HuH-7 (cell line): ENCODE measurements at places on chromosomes 5 and 9.

- DNase-seq = no peak
Observed at GRCh38 chr5:81986126-81986525, 14.3 kb downstream of the ATG10 start.

DNA sequence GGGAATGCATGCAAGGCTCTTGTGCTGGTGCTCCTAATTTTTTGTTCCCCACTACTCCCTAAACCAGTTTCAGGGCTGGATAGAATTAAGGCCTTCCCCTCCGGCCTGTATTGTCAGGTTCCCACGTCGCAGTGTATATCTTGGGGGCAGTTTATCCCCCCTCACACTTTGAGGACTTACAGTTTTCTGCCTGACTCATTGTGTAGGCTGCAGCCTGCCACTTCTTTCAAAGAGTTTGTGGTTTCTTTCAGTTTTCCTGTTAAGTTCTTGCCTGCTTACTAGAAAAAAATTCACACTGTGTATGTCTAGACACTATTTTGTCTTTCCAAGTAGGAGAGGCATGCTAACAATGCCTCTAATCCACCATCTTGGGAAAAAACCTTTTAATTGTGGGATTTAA, 28.4 kb upstream of the BTNL3 start:
- no peak for DNase-seq

DNA sequence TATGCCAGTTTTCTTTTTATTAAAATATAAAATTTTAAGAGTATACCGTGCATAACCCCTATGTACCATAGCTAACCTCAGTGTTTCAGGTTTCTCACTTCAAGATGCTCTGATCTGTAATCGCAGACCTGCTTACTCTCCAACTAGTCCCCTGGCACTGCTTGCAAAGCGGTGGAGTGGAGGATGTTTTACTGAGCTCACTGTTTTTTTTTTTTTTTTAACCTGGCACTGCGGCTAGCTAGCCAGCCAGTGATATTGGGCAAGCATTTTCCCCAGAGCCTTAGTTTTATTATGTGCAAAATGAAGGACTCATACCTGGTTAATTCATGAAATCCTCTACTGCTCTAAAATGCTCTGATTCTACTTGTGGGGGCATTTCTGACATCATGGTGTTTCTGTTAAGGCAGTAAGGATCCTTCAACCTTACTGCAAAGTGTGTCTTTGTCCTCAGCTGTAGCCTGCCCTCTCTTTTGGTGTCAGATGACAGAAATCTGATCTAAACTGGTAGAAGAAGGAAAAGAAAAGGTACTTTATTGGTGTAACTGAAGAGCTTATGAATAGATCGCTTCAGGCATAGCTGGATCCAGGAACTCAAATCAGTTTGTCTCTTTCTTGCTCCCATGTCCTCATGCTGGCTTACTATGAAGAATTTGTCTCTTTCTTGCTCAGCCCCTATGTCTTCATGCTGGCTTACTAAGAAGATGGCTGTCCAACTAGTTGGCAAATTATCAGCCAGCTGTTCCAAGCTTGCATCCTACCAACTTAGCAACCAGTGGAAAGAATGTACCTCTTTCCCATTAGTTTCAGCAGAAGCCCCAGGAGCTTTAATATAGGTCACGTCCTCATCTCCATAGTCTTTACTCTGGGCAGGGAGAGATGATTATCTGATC, 59.8 kb downstream of the DOCK2 start:
- no peak for DNase-seq

DNA sequence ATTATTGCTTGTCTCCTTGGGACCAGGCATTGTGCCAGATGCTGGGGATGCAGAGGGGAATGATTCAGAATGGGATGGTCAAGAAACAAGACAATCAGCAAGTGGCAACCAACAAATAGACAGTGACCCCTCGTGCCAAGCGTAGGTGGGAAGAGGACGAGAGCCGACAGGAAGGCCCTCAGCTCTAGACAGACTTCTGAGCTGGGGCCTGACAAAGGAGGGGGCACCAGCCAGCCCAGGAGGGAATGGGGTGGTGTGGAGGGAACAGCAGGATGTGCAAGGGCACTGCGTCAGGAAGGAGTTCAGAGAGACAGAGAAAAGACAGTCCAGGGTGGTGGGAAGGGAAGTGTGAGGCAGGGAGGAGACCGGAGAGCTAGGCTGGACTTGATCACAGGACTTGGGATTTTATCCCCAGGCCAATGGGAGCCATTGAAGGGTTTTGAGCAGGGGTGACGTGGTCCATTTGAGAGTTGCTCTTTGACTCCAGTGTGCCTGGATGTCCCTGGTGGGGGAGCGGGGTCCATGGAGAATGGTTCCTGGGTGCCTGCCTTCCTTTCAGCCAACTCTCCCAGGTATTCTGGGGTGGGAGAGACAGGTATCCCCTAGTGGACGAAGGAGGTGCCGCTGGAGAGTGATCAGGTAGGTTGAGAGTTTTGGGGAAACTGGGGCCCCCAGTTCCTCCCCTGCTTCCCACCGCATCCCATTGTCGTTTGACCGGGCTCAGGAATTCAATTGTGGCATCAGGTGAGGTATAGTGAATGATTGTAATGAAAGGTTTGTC, 79.3 kb upstream of the ZNF618 start:
- DNase-seq = no peak

- no peak for DNase-seq
Observed at GRCh38 chr5:151427258-151427657, 20.1 kb upstream of the SLC36A1 start.

GRCh38 chr9:123115146-123115913, 81.9 kb downstream of the GPR21 start:
- DNase-seq = no peak

GRCh38 chr5:162128117-162128516, 60.5 kb downstream of the GABRG2 start:
- no peak for DNase-seq

DNA sequence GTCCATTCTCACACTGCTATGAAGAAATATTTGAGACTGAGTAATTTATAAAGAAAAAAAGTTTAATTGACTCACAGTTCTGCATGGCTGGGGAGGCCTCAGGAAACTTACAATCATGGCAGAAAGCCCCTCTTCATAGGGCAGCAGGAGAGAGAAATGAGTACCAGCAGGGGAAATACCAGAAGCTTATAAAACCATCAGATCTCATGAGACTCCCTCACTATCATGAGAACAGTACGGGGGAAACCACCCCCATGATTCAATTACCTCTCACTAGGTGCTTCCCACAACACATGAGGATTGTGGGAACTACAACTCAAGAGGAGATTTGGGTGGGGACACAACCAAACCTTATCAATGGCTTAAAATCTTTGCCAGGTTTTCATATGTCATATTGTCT, 20.3 kb upstream of the TENT4A start:
- no peak for DNase-seq

GRCh38 chr5:10227379-10227778, 22.3 kb downstream of the ATPSCKMT start:
- DNase-seq = no peak

DNA sequence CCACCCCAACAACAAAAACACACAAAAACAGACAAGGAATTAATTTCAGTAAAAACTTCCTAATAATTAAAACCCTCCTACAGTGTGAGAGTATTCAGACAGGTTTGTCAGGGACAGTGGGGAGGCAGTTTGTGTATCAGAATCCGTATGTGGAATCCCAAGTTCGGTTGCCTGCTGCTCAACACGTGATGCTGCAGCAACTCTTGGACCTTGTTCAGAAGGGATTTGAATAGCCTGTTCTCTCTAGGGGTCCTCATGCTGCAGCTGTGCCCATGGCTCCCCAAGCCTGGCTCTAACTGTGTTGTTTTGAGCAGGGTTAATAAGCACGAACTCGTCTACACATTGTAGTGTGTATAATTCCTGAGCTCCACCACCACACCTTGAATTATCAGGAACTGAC, 28.7 kb downstream of the TLE4 start:
- no peak for DNase-seq

GRCh38 chr5:122770477-122770876, 4.4 kb upstream of the SNX2 start:
- DNase-seq = no peak

GRCh38 chr5:103428411-103428871, 134.1 kb downstream of the NUDT12 start:
- no peak for DNase-seq

- no peak for DNase-seq
Observed at GRCh38 chr5:50744776-50745175, 78.3 kb downstream of the PARP8 start.

DNA sequence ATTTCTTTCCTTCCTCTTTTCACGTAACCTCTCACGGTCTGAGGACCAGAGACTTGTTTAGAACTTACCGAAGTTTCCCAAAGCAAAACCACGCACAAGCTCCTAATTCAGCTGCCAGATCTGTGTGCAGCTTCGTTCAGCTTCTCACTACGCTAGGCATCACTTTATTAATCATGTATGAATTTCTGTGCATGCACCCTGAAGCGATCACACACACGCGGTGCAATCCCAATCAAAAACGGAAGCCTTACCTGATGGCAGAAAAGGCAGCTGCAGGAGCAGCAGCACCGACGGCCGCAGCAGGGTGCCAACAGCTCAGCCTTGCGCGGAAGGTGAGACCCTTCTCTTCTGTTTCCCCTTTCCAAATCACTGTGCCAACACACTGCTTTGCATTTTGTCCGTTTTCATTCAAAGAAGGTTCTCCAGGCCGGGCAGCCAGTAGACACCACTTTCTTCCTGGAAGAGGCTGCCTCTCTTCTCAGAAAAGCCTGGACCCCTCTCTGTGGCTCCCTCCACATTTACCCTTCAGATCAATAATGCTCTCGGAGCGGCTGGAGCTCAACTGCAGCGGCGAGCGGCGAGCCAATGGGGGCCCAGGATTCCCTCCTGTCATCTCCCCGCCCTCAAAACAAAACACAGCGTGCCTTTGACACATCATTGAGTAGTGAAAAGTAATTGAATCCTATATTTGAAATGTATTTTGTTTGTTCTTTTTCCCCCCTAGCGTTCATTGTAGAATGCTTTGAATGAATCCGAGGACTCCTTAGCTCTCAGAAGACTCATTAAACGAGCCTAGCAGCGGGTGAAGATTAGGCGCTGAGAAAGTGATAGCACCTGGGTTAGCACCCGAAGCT, at the start of gene CDH12:
TSS of gene CDH12 (minus strand) at position 538 of the 854 bp plus-strand sequence.
- DNase-seq = peak; percentile 6

DNA sequence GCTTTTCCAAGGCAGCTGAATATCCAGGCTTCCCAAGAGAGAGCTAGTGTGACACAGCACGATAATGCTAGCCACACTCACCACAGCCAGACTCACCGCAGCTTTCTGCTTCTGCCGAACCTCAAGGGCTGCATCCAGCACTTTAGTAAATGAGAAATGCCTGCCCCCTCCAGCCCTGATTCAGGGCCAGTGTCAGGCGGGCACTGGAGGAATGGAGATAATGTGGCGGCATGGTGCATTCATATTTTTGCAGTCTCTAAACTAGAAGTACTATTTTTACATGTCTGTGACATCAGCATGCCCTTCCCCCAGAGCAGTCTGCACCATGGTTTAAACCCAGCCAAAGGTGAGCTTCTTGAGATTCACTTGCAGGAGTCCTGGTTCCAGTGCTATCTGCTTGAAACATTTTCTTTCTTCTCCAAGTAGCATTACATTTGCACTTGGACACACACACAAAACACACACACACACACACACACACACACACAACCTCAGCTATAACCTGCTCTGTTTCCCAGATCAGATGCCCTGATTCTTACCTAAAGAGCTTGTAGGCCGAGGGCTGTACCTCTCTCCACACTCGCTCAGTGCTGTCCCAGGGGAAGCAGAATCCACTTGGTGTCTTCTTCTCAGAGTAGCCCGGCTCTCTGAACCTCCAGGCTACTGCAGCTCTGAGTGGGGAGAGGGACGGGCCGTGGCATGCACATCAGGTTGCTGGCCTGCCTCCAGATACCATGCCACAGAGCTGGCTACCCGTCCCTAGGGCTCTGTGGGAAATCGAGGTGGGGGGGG, at the start of gene FGF1:
TSS of gene FGF1 (minus strand) at position 673 of the 792 bp plus-strand sequence. CDS start 71,963 bp downstream, outside the sequence.
- no peak for DNase-seq

GRCh38 chr9:96884443-96884842, 30.1 kb upstream of the ZNF782 start:
- DNase-seq = no peak

GRCh38 chr5:73825736-73826135, 199.7 kb downstream of the ARHGEF28 start:
- DNase-seq = no peak

DNA sequence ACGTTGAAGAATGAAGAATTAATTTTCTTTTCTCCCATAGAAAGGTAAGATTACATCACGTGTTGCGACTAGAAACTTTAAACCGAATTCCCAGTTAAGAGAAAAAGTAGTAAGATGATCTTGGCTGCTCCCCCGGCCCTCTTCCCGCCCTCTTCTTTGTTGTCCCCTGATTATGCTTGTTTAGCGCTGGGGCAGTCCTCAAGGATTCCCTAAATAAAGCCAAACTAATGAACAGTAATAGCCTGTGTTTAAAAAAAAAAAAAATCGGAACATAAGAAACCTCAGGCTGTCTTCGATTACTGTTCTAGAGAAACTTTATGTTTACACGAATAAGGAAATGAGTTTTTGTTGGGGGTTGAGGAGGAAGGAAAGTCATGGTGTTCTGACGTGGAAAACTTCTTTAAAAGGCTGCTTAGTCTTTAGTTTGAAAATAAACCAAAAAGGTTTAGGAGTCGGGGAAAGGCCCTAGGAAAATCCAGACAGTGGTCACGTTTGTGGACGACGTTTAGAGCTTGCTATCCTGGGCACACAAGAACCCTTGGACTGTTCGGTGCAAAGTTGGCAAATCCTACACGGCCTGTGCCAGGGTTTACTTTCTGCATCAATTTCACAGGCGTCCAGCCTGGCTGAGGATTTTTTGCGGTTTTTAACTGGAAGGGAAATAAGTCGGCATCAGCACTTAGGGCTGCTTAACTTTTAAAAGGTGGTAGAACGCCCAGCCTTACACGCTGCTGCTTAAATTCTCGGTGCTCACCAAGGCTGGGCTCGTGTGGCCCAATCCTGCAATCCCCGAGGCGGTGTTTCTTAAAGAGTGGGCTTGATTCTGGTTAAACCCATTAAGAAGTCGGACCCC, 1.1 kb upstream of the MAT2B start:
- DNase-seq = no peak

GRCh38 chr5:65483546-65484346, 2.0 kb upstream of the ADAMTS6 start:
- DNase-seq = peak; percentile 34
